ENCODE measurements at places on chromosomes 6 and 20.

- no peak for DNase-seq
These were observed 333.0 kb downstream of the CD83 start for GRCh38 chr6:14450578-14450977.

GRCh38 chr6:57302477-57302876 lies 15.0 kb upstream of the PRIM2 start:
- DNase-seq = no peak

DNA sequence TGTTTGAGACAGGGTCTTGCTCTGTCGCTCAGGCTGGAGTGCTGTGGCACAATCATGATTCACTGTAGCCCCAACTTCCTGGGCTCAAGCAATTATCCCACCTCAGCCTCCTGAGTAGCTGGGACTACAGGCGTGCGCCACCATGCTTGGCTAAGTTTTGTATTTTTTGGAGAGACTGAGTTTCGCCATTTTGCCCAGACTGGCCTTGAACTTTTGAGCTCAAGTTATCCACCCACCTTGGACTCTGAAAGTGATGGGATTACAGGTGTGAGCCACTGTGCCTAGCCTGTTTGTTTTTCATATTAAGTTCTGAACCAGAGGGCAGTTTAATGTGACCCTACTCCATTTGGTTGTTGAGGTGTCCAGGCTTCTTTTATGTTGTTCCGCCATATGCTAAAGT lies 194.8 kb downstream of the PLCB1 start:
- DNase-seq = no peak

DNA sequence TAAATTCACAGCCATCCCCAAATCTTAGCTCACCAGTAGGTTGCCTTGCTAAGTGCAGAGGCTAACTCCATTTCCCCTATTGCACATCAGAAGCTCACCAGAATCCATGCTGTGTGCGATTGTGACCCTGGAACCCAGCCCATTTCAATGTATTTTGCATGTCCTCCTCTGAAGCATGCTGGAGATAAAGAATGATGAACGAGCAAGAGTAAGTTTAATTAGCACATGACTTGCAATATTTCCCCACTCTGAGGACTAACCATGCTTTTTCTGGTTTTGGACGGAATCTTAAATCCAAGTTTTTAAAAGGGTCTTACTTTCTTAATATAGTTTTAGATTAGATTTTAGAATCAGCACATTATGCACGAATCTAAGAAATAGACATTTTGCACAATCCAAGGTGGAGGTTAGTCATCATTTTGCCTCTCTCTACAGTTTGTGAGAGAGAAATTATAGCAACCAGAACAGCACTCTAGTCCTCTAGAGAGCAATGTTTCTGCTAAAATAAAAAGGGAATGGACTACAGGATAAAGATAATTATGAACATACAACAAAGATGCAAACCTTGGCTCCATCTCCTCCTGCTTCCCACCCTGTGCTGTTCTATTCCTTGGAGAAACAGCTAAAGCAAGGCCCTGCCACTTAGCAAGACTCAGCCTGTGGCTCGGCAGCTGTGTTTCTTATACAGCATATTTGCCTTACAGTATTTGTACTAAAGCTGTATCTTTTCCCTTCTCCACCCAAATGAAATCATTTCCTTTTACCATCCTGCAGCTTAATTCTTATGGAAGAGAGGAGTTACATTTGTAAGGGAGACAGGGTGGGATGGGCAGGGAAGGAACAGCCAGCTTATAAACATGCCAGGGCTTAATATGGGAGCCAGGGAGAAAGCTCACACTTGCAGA lies 24.9 kb upstream of the LAMA4 start:
- no peak for DNase-seq

GRCh38 chr6:41271901-41272395 lies 14.5 kb downstream of the TREM1 start:
- peak; percentile 53 for DNase-seq

- DNase-seq = no peak
These were observed 52.0 kb upstream of the FYN start for GRCh38 chr6:111925296-111925695.

- no peak for DNase-seq
These were observed 1226.1 kb downstream of the GRIK2 start for GRCh38 chr6:102619585-102619984.

- no peak for DNase-seq
These were observed 58.9 kb downstream of the SASH1 start for GRCh38 chr6:148401571-148401970.

GRCh38 chr6:149139782-149140136 lies 177.8 kb upstream of the TAB2 start:
- DNase-seq = no peak

- DNase-seq = peak; percentile 80
These were observed 157.4 kb upstream of the ZNF217 start for GRCh38 chr20:53750827-53751619.

DNA sequence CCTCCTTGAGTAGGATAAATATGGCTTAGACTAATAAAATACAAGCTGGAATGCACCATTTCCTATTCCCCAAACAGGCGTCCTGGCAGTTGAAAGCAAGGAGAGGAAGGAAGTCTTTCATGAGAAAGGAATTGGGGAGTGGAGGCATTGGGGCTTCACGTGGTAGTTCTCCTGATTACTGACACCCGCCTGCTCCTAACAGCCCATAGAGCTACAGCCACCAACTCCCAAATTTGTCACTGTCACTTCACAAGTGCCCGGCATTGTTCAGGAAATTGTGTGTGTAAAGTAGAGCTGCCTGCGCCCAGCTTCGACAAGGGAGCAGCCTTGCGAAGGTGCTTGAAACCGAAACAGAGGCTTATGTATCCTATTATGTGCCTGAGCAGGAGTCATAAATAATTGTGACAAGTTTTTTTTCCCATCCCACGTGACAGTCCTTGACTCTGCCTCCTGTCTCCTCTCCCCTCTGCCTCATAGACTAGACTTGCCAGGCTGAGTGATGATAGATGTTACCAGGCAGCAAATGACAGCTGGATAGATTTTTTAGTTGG lies 301.7 kb upstream of the ZFP64 start:
- DNase-seq = no peak

DNA sequence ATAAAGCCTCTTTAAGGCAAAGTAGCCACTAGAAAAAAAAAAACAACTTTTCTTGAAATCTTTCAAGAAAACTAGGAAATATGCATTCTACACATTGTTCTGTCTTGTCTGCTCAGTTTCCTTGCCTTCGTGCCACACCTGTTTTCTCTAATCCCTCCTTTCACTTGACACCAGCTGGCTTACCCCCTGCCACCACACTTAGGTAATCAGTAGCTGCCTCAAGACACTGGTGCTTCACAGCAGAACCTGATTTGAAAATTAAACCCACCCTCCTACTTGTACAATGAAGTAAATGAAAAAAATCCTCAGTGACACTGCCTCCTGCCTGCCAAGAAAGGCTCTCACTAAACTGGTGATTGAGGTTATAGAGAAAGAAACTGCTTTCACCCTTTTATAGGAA lies 45.8 kb upstream of the SCML4 start:
- no peak for DNase-seq
